ENCODE measurements at places on chromosomes 11 and 22. TPM values are rescaled to one million over a fixed set of nuclear protein-coding genes. Genes with fewer than 3 reads are reported as not detected.

Gene RAC2
- 42.4 TPM for total RNA-seq

GRCh38 chr11:27183672-27184457 lies 143.2 kb downstream of the BBOX1 start:
- peaks cover 27% of the 10 kb centered on the region for H3K27me3 ChIP-seq
- H3K4me1 ChIP-seq, result no peaks in the 10 kb centered on the region
- no peak overlapping the region for H3K27ac ChIP-seq
- H3K4me3 ChIP-seq, result no peak overlapping the region
- no peaks in the 10 kb centered on the region for H3K36me3 ChIP-seq

Gene SGSM1
- 0.10 TPM for total RNA-seq

Gene BACE1-AS
- total RNA-seq, result 6.9 TPM

Gene DRD4
- 0.44 TPM for total RNA-seq

Gene NRGN
- total RNA-seq, result not detected

Gene SLC43A1
- 3.2 TPM for total RNA-seq

- H3K27ac ChIP-seq, result peak overlapping the region; percentile 82
- peaks cover 27% of the 10 kb centered on the region for H3K4me1 ChIP-seq
- H3K4me3 ChIP-seq, result no peak overlapping the region
- no peaks in the 10 kb centered on the region for H3K27me3 ChIP-seq
- DNase-seq, result peak; percentile 71
- H3K36me3 ChIP-seq, result peaks cover 69% of the 10 kb centered on the region
Measured at GRCh38 chr11:35214792-35215193, 75.8 kb downstream of the CD44 start.

Gene OR5A1
- total RNA-seq, result not detected

- peak overlapping the region; percentile 88 for H3K27ac ChIP-seq
- peak; percentile 92 for DNase-seq
- H3K36me3 ChIP-seq, result peaks cover 6% of the 10 kb centered on the region
- no peaks in the 10 kb centered on the region for H3K27me3 ChIP-seq
- peaks cover 37% of the 10 kb centered on the region for H3K4me1 ChIP-seq
- H3K4me3 ChIP-seq, result peak overlapping the region; percentile 31
Measured at GRCh38 chr11:102599642-102600261, 25.4 kb downstream of the MMP20 start.

Gene HBG1
- total RNA-seq, result not detected

- no peaks in the 10 kb centered on the region for H3K27me3 ChIP-seq
- H3K27ac ChIP-seq, result no peak overlapping the region
- H3K36me3 ChIP-seq, result peaks cover 6% of the 10 kb centered on the region
- peaks cover 21% of the 10 kb centered on the region for H3K4me1 ChIP-seq
- H3K4me3 ChIP-seq, result no peak overlapping the region
- no peak for DNase-seq
Measured at GRCh38 chr11:86814775-86815174, 14.4 kb downstream of the PRSS23 start.

DNA sequence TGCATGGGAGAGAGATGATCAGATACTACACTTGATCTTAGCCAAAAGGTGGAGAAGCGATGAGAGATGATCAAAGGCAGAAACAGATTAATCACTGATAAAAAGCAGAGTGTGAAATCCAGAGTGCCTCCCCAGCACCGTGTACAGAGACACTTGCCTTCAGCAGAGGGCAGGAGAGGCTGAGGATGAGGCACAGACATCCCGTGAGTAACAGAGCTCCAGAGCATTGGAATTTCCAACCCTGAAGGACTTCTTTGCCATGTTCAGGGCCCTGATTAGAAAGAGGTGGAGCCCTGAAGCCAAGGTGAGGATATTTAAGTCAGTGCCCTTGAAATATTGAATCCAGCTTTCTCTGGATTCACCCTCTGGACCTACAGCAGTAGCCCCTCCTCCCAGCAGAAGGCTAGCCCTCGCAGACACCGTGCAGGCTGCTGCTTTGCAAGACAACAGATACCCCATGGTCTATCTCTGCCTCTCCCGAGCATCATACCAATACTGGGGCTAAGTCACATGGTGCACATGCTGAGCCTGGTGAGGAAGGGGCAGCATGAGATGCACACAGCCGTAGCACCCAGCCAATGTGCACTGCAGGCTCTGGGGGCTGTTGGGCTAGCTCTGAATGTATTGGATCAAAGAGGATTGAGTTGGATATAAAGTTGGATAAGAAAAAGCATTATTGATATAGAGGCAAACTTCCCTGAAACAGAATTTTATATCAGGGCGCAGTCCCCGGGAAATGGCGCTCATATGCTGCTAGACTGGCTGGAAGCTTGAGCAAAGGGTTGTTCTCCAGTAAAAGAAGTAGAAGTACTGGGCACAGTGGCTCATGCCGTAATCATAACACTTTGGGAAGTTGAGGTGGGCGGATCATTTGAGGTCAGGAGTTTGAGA lies 200.3 kb upstream of the B3GAT1 start:
- DNase-seq, result no peak
- no peaks in the 10 kb centered on the region for H3K27me3 ChIP-seq
- no peak overlapping the region for H3K27ac ChIP-seq
- H3K36me3 ChIP-seq, result no peaks in the 10 kb centered on the region
- no peaks in the 10 kb centered on the region for H3K4me1 ChIP-seq

DNA sequence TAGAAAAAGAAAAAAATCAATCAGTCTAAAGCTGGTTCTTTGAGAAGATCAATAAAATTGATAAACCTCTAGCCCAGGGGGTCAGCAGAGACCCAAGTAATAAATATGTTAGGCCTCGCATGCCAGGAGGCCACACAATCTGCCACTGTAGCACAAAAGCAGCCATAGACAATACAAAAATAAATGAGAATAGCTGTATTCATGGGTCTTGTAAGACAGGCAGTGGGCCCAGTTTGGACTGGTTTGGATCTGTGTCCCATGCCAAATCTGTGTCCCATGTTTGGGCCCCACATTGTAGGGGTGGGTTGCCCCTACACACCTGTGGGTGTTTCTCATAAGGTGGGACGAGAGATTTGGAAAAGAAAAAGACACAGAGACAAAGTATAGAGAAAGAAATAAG lies 6.6 kb upstream of the PLAAT4 start:
- H3K27ac ChIP-seq, result no peak overlapping the region
- DNase-seq, result no peak
- no peaks in the 10 kb centered on the region for H3K27me3 ChIP-seq
- H3K36me3 ChIP-seq, result no peaks in the 10 kb centered on the region
- H3K4me3 ChIP-seq, result no peak overlapping the region

Gene SHANK2
- 0.52 TPM for total RNA-seq
